ENCODE measurements at places on chromosomes 5 and 9. TPM values are rescaled to one million over a fixed set of nuclear protein-coding genes. Genes with fewer than 3 reads are reported as not detected.

Gene ANKDD1B
- total RNA-seq: 1.6 TPM

Gene ORM2
- not detected for total RNA-seq

Gene SLCO4C1
- not detected for total RNA-seq

Gene UNC5A
- not detected for total RNA-seq

Gene ADGRD2
- not detected for total RNA-seq

Gene HTR4
- total RNA-seq: not detected
